ENCODE measurements at places on chromosomes 5 and 9. TPM values are rescaled to one million over a fixed set of nuclear protein-coding genes. Genes with fewer than 3 reads are reported as not detected.

Gene CHSY3
- not detected for total RNA-seq

Gene FAM153A
- 10.9 TPM for total RNA-seq

Gene NR5A1
- total RNA-seq, result not detected

Gene FBP2
- total RNA-seq, result not detected

Gene ORM2
- total RNA-seq, result not detected

Gene IFNB1
- not detected for total RNA-seq

Gene CCL19
- not detected for total RNA-seq

Gene MYOZ3
- not detected for total RNA-seq

Gene ZBTB6
- total RNA-seq, result 3.7 TPM

Gene SLC6A18
- total RNA-seq, result not detected

Gene PRLR
- total RNA-seq, result not detected

Measured in T-helper 17 cell (primary cell).